Right atrium auricular region (tissue), 2 donors: ENCODE measurements at places on chromosomes 2 and 18. TPM values are rescaled to one million over a fixed set of nuclear protein-coding genes. Genes with fewer than 3 reads are reported as not detected.

- no peak for DNase-seq
These were observed 494.8 kb downstream of the RIT2 start for GRCh38 chr18:42620657-42621056.

GRCh38 chr18:48861181-48861708, 89.5 kb downstream of the SMAD7 start:
- no peak for DNase-seq

DNA sequence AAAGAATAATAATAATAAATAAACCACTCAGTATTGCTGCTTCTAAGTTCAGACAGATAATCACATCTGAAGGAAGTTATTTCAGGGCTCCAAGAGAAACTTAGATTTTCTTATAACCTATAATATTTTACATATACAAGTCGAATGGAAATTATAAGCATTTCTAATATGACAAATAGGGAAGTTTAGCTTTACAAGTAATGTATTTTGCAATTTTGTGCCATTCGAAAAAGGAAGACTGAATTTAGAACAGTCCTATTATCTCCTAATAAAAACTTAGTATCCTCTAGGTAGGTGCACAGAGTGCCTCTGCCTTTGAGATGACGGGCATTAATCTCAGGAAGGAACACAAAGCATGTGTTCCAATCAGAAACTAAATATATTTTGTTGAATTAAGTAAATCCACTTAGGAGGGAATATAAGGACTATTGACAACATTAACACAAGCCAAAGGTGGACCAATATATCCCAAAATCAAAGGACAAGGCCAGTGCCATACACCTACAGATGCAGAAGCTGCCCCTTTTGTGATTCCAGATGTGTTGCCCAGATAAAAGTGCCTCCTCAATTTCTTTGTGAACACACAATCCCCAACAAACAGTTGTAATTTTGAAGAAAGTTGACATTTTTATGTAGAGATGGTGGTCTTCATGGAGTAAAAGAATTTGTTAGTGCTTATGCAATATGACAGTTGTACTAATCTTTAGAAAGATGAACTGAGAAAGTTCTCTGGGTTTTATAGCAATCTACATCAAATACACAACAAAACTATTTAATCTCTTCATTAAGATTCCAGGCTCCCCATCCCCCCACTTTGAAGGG, 36.6 kb downstream of the PTCD3 start:
- no peak for DNase-seq

DNA sequence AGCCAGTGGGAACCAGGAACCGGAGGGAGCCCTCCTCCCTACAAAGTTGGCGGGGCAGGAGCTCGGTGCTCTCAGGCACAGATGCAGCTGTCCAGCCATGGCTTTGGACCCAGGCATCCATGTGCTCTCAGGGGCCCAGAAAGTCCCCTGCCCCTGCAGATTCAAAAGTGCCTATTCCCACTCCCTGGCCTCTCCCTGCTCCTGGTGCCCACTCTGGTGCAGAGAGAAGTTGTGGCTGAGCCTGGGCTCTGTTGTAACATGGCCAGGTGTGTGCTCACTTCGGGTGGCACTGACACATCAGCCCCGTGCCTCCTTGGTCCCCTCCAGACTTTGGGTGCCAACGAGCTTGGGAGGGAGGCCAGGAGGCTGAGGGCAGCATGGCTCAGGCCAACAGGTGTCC, 315.8 kb upstream of the KYNU start:
- no peak for DNase-seq

GRCh38 chr2:130336150-130336876, 6.4 kb upstream of the IMP4 start:
- no peak for DNase-seq

GRCh38 chr2:47015206-47015605, 99.6 kb upstream of the MCFD2 start:
- no peak for DNase-seq

DNA sequence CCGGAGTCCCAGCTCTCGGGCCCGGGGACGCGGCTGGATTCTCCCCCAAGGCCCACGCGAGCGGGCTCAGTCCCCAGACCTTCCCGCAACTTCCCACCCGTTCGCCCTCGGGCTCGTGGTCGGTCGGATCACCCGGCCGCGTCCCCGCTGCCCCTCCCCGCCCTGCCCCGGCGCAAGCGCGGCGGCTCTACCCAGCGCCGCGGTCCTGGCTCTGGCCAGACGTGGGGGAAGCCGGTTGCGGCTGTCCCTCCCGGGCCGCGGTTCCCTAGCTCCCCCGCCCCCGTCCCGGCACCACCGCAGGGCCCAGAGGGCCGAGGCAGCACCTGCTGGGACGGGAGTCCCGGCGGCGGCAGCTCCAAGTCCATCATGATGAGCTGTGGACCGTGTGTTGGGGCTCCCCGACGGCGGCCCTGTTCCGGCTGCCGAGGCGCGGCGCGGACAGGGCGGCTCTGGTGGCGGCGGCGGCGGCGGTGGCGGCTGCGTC, 276 bp downstream of the NFE2L2 start:
- no peak for DNase-seq

- DNase-seq, result no peak
These were observed 226.0 kb downstream of the GULP1 start for GRCh38 chr2:188517549-188518215.

DNA sequence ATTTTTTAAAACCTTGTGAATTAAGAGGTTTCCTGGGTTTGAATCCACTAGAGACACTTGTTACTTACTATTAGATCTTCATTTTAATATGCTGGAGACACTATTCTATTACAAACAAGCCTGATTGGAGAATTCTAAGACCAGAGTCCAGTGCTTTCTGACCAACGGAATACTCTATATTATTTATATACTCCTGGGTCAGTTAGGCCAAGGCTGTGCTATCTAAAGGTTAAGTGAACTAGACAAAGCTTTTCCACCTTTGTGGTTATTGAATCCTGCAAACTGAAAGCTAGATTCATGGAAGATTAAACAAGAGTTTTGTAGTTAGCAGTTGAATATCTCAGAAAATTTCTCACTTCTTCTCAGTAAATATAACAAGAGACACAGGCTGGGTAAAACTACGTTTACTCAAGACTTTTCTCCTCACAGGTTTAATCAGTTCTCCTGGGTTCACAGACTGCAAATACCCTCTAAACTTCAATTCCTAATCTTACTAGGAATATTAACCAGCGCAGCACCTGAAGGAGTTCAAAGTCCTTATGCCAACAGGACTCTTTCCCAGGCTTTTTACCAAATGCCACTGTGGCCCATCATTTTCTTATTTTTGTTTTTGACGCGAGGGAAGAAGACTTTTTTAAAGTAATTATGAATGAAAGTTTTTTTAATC, 66.4 kb downstream of the COL4A4 start:
- DNase-seq, result no peak

DNA sequence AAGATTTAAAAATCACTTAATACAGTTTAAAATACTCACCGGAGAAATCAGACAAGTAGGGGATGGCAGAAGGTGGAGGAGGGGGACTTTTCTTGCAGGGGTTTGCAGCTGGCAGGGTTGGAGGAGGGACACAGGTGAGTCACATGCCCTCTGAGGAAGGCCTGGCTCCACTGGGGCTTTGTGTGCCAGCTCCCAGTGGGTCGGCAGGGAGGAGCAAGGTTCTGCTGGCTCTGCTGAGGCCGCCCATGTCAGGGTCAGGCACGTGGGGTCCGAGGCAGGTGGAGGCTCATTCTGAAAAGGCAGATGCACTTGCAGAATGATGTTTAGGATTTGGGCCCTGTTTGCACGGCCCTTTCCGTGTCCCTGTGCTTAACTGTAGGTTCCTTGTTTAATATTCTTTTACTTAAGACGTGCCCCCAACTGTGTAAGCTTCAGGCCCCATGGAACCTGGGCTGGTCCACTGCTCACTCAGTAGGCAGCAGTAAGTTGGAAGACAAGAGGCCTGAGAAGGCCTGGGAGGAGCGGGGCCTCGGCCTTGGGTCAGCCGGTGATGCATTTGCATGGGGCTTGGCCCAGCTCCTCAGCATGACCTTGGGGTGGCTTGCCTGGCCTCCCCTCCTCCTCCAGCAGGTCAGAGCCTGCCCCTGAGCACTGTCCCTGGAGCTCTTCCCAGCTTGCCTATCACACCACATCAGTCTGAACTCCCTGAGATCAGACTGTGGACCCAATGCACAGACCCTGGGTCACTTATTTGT, 141.0 kb downstream of the GLI2 start:
- no peak for DNase-seq

DNA sequence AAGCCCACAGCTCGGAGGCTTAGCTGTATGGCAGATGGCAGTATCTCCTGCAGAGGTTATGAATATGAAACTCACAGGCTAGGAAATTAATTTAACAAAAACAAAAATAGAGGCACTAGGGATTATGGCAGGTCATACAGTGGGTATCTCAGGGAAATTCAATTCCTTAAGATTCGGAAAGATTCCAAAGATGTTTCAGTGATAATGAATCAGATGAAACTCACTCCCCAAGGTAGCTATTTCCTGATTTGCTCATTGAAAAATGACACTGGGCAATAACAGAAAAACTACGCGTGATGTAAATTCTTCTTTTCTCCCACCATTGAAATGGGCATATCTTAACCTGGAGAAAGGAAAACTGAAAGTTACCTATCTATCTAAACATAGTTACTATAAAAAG, 414.1 kb downstream of the STK39 start:
- DNase-seq, result no peak

- DNase-seq, result no peak
These were observed 32.8 kb downstream of the MEIS1 start for GRCh38 chr2:66467718-66468117.

DNA sequence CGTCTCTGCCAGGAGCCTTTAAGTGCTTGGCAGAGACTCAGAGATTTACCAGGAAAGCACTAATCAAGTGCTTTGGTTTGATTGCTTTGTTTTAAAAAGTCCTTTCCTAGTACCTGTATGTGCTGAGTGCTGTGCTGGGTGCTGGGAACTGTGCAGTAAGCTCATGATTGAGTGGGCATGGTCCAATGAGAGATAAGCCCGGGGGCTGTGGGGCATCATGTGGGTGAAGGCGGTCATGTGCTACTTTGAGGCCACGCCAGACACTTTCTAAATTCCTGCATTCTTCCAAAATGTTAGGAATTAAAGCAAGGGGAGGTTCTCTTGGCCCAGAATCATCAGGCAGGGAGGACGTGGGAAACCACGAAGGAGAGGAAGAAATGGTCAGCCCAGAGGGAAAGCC, 109.0 kb downstream of the ACAA2 start:
- no peak for DNase-seq

- DNase-seq, result no peak
These were observed 1.5 kb upstream of the MPPE1 start for GRCh38 chr18:11909591-11910026.

GRCh38 chr18:46716827-46717226, 40.0 kb downstream of the ST8SIA5 start:
- no peak for DNase-seq

GRCh38 chr18:68507781-68508180, 207.1 kb downstream of the TMX3 start:
- DNase-seq, result no peak

- DNase-seq, result no peak
These were observed 231.0 kb downstream of the INSIG2 start for GRCh38 chr2:118319271-118319684.

GRCh38 chr18:3486512-3486911, 36.5 kb downstream of the TGIF1 start:
- DNase-seq, result no peak

DNA sequence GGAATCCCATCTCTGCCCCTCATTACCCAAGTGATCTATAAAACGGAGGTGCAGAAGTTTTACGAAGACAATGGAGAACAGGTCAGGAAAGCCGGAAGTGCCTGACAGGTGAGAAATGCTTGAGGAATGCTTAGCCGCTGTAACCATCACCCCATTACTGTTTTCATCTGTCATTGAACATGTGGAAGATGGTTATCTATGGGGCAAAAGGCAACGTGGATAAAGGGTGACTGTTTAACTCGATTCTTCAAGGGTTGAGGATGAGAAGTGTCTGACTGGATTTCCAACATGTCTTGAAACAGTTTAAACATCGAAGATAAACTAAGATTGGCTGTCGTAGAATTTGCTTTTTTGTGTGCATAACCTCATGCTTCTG, 17.3 kb downstream of the HK2 start:
- DNase-seq, result no peak

DNA sequence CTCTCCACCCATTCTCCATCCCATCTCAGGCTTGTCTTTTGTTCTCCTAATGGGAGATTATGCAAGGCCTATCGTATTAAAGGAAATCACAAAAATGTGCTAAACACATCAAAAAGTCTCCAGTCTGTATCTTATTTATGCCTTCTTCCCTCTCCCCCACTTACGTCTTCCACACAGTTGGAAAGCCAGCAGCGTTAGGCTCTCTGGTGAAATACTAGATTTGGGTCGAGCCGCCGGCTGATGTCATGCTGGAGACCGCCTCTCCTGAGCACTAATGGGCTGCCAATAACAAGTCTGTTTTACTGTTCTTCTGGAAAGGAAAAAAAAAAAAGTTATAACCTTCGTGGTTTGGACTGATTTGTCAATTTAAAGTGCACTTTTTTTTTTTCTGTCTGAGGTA, 182.7 kb upstream of the SIX2 start:
- peak; percentile 77 for DNase-seq

GRCh38 chr2:134386310-134386709, 132.4 kb downstream of the MGAT5 start:
- DNase-seq, result no peak

TSPYL6 gene
- total RNA-seq, result not detected

CXCR4 gene
- 11.9 TPM for total RNA-seq

RNF152 gene
- 7.7 TPM for total RNA-seq

SESTD1 gene
- 19.7 TPM for total RNA-seq

GNAL gene
- total RNA-seq, result 2.7 TPM

MRO gene
- total RNA-seq, result 2.6 TPM

MBD5 gene
- total RNA-seq, result 22.8 TPM

METTL21A gene
- 14.9 TPM for total RNA-seq

CFC1B gene
- not detected for total RNA-seq

SERPINB2 gene
- total RNA-seq, result 2.3 TPM

GALNT13 gene
- total RNA-seq, result 0.55 TPM

POTEI gene
- total RNA-seq, result not detected

KLF11 gene
- total RNA-seq, result 18.8 TPM

FOXI3 gene
- not detected for total RNA-seq

STON1 gene
- 15.9 TPM for total RNA-seq

OXER1 gene
- total RNA-seq, result 0.48 TPM
